ENCODE measurements at places on chromosomes 4 and X.

DNA sequence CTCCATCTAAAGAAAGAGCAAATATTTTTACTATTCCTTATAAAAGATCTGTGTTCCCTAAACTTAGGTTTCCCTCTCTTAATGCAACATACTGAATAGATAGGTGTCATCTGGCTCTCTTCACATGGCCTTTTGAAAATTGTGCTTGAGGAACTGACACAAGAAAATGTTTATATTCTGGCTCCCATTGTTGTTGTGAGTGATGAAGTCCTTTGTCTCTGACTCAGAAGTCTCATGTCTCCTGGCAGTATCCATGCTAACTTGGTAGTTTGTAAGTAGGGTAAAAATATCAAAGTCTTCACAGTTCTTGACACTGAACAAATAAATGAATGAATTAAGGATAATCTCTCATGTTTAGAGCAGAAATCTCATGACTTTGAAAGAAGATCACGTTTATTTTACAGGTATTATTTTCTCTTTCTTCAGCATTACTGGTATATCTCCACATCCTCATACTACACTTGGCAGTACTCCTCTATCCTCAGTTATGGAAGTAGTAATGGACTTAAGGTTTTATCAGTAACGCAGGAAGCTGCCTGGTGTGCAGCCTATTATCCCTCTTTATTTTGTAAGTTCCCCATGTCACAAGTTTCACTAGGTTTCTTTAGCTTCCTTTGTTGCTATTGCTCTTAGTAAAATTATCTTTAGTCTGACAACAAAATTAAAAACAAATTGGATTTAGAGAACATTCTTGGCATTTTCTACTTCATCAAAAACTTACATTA is 14.2 kb upstream of the PABPC4L start:
- DNase-seq: no peak

DNA sequence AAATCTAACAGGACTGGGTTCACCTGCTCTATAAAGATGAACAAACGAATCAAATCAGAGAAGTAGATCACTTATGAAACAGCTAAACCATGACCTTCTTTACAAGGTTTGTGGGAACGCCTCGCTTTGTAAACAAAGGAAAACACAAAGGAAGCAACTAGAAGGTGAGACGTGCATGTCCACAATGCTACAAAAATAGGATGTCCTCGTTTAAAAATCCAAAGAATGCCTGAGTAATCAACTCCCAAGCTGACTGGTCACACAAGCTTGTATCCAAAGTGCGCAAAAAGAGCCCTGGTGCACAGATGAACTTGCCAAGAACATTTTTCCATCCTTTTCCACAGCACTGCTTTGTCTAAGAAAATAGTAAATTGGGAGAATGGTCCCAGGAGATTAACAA is 6.3 kb upstream of the SH3KBP1 start:
- DNase-seq: no peak

DNA sequence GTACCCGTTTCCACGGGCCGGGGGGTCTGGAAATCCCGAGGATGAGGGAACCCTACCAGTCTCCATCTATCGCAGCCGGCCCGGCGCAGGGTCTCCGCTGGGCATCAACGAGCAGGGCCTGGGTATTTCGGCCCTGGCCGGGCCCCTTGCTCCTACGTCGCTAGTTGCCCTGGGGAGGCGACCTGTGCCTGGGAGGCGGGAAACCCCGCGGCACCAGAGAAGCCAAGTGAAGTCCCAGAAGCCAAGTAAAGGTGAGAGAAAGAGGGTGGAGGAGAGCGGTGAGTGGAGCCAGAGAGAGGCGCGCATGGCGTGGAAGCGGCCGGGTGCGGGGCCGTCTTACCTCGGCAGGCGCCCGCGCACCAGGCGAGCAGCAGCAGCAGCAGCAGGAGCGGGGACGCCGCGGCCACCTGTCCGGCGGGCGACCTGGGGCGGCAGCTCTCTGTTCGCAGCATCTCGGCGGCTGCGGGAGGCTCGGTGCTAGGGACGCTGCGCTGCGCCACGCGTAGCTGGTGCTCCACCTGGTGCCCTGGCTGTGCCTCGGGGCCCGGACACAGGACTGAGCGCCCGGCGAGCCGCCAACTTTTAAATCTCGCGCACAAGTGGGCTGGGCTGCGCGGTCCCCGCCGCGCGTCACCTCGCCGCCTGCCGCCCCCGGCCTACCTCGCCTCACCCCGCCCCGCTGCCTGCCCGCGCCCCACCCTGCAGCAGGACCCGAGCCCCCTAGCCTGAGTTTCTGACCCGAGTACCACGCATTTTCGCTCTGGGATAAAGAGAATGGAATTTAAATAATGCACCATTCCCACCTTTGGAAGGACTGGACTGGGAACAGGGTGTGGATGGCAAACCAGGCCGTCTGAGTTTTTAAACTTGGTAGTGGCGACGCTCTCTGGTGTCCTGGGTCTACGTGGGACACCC is at the start of gene NMU:
NMU (minus strand) TSS at position 558 of the 915 bp plus-strand sequence; CDS start at position 452, 106 bp downstream.
- DNase-seq: no peak

DNA sequence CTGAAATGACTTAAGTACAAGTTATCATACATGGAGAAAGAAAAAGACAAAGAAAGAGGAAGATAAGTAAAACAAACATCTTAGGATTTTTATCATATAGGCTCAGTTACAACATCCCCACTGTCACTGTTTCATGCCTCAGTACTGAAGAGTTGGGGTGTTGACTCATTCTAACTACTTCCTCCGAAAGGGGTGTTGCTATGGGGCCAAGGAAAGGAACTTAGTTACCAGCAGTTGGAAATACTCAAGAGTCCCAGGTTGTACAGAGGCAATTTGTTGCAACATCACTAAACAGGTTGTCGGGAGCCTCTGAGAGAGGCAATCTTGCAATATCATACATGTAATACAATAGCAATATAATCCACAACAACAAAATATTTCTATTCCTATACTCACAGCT is 1264.7 kb downstream of the PCDH7 start:
- DNase-seq: no peak

DNA sequence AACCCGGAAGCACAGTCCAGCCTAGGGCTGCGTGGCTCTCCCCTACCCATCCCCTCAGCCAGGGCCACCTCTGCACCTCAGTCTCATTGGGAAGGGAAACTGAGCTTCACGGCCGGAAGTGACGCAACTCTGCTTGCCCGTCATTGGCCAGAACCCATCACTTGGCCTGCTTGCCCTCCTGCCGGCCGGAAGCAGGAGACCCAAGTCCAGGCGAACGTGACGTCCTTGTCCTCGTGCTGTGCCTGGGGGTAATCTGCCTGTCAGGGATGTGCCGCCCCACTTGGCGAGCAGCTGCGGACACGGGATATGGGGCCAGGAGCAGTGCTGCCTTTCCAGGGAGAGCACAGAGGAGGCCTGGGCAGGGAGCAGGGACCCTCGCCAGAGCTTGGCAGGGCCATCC is 31.2 kb downstream of the ZFYVE28 start:
- no peak for DNase-seq

DNA sequence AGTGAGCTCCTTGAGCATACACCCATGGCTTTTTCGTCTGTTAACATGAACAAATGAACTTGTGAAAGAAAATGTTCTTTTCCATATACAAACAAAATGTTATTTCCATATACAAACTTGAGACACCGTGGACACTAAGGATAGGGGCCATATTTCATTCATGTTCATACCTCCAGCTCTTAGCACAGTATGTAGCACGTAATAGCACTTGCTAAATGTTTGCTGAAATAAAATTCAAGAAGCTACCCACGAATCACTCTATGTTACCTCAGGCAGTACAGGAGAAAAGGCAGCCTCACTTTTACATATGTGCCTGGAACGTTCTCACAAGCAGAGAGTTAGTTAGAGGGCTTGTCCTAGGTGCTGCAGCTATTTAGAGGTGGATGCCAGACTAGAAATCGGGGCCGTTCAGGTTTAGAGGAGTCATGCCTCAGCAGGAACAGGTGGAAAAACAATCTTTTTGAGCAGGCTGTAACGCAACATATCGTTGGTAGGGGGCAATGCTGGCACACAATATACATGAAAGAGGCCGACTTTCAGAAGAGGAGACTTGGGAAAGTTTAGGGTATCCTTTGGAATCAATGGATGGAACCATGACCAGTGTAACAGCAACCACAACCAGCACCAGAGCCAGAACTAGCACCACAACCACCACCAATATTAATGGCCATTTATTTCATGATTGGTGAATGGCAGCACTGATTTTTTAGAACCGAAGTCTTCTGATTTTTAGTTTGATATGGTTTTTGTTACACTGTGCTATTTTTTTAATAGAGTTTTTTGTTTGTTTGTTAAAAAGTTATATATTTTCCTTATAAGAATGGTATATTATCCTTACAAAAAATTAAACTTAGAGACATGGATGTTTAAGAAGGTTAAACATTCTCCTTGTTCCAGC is 14.8 kb upstream of the PAQR3 start:
- DNase-seq: no peak

GRCh38 chr4:97762115-97762512 is 381.2 kb downstream of the STPG2 start:
- no peak for DNase-seq

- no peak for DNase-seq
Measured at GRCh38 chr4:109303140-109303496, 660 bp upstream of the COL25A1 start.

GRCh38 chr4:150237110-150237872 is 159.0 kb downstream of the DCLK2 start:
- no peak for DNase-seq

DNA sequence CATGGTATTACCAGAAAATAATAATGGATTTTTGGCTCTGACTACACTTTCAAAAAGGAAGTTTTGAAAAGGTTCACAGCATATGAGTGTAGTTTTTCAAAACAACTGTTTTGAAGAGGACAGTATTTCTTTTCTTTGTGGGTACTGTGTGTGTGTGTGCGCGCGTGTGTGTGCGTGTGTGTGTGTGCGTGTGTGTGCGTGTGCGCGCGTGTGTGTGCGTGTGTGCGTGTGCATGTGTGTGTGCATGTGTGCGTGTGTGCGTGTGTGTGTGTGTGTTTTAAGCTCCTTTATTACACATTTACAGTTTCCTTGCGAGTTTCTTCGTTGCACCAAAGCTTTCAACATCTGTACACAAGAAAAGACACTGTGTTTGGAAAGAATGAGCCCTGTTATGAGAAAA is 755.4 kb downstream of the SH3BGRL start:
- DNase-seq: no peak

GRCh38 chr4:172826861-172827260 is 341.8 kb upstream of the GALNT7 start:
- DNase-seq: no peak

DNA sequence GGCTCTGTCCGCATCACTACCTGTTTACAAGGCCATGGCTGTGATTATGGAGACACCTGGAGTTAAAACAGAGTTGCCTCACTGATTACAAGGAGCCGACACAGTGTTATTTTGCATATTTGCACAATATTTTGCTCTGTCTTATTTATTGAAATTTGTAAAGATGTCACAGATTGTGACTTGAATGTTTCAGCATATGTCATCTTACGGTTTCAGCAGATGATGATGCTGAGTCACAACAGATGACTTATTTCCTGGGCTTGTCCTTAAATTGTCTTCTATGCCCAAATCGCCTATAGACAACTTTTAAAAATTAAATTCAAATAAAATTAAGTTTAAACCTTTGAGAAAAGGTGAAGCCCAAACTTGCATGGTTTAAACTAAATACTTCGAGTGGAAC is 87.1 kb upstream of the INPP4B start:
- DNase-seq: no peak

- DNase-seq: peak; percentile 66
Measured at GRCh38 chr4:54657551-54658251, at the start of gene KIT. Gene KIT (plus strand): TSS chr4:54657957. CDS start chr4:54658015, 58 bp downstream.

DNA sequence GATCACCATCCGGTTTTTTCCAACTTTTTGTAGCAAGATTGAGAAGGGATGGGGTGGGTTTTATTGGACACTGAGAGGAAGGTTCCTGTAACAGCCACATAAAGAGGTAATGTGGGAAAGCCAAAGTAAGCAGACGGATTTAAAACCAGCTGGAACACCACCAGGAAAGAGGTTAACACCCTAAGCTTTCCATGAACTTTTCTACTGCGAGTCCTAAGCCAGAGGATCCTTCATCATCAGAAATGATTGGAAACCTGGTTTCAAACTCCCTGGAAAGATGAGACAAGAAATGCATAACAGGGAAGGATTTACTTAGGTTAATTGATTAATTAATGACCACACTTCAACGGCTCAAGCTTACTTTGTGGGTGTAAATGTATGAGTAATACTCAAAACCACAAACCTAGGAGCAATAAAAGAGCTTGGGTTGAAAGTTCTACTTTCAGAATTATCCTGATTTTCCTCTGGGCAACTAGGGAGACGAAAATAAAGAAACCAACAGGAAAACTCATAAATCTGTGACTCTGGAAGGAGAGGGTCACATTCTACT is 91.5 kb downstream of the COX18 start:
- DNase-seq: no peak

DNA sequence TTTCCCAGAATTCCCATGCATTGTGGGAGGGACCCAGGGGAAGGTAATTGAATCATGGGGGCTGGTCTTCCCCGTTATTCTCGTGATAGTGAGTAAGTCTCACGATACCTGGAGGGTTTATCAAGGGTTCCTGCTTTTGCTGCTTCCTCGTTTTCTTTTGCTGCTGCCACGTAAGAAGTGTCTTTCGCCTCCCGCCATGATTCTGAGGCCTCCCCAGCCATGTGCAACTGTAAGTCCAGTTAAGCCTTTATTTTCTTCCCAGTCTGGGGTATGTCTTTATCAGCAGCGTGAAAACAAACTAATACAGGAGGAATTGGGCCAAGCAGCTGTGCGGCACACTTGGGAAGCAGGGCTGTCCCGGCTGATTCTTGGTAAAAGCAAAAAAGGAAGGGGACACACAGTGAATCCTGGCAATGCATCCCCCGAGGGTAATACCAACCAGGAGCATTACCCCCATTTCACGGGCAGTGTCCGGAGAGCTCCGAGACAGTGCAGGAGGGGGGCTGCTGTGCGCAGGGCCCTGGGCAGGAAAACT is 185.7 kb downstream of the AFAP1 start:
- no peak for DNase-seq

GRCh38 chr4:167176723-167177367 is 57.4 kb downstream of the SPOCK3 start:
- no peak for DNase-seq

DNA sequence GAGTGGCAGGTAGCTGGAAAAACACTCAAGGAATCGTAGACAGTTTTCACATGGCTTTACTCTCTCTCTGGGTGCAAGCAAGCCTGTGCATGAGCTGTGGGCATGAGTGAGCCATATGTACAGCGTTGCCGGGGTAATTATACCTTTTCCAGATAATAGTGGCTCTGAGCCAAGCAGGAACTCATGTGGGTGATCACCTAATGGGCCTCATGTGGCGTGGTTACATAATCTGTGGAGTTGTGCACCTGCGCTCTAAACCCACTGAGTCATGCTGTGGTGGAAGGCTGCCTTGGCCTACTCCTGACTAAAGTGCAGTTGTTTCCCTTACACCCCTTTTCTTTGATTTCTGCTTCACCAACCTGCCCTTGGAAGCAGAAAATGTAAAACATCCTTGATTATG is 1564.5 kb upstream of the PCDH10 start:
- DNase-seq: no peak

Data from NT2/D1 (cell line).